ENCODE measurements at places on chromosomes 16 and 17.
A peak's percentile ranks its signal among the peaks of the same experiment; 100 is the strongest.

DNA sequence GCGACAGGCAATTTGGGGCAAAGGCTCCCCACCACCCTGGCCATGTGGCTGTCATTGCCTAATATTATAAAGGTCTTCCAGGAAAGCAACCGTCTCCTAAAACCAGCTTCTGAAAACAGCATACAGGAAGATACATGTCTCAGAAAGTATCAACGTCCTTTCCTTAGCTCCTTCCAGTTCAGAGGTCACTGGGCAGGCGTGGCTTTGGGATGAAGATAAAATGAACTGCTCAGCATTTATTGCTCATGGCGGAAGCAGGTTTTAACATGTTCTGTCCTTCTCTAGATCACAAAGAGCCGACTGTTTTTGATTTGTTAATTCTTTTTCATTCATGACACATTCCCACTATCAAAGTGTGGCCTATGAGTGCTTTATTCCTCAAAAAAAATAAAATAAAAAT is 8.0 kb downstream of the CFAP20 start:
- DNase-seq, result no peak
- H3K36me3 ChIP-seq, result no peaks in the 10 kb centered on the region
- no peaks in the 10 kb centered on the region for H3K27me3 ChIP-seq
- H3K27ac ChIP-seq, result no peak overlapping the region
- peaks cover 24% of the 10 kb centered on the region for H3K4me1 ChIP-seq

- no peaks in the 10 kb centered on the region for H3K27me3 ChIP-seq
- no peaks in the 10 kb centered on the region for H3K36me3 ChIP-seq
- no peak overlapping the region for H3K4me3 ChIP-seq
- DNase-seq, result no peak
These were observed 1.4 kb upstream of the ABR start for GRCh38 chr17:1180958-1181752.

DNA sequence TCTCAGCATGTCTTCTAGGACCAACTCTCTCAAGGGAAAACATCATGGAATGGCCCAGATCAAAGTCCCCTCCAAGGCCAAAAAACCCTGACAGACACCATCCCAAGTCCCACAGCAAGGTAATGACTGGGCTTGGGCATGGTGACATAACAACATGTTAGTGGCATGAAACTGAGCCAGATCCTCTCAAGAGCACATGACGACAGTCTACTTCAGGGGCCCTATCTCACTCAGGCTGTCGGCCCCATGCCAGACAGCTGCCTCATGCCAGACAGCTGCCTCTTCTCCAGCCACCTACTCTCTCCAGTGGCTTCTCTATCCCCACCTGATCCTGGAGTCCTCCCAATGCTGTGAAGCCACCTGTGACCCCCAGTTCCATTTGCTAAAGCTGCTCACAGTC is 18.4 kb downstream of the HSD11B2 start:
- DNase-seq, result no peak
- peaks cover 72% of the 10 kb centered on the region for H3K36me3 ChIP-seq
- H3K4me1 ChIP-seq, result peaks cover 4% of the 10 kb centered on the region
- H3K4me3 ChIP-seq, result no peak overlapping the region
- H3K27me3 ChIP-seq, result no peaks in the 10 kb centered on the region

- H3K27me3 ChIP-seq, result no peaks in the 10 kb centered on the region
- no peaks in the 10 kb centered on the region for H3K36me3 ChIP-seq
- H3K27ac ChIP-seq, result no peak overlapping the region
- H3K4me3 ChIP-seq, result no peak overlapping the region
These were observed 9.4 kb downstream of the ALOX15B start for GRCh38 chr17:8048236-8048635.

GRCh38 chr17:41835214-41835799 is 725 bp downstream of the NT5C3B start:
- DNase-seq, result no peak
- H3K4me1 ChIP-seq, result peaks cover 16% of the 10 kb centered on the region
- H3K27me3 ChIP-seq, result no peaks in the 10 kb centered on the region
- no peak overlapping the region for H3K27ac ChIP-seq
- H3K4me3 ChIP-seq, result peak overlapping the region; percentile 64

DNA sequence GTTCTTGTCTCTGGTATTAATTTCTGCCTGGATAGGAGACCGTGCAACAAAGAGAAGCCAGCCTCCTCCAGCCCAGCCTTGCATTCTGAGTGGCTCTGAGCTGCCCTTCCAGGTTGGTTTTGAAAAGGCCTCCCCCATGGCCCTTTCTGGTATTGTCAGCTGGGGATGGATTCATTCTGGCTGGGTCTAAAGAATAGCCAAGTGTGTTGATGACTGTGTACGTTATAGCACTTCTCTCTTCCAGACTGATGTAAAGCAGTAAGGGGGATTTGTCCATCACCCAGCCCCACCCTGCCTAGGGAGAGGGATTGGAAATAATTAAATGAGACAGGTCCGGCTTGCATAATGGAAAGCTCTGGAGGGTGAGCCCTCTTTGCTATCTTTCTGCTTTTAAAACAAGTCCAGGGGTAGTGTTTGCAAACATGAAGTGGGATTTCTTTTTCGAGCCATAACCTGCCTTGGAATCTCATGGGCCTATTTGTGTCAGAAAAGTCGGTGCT is 146.4 kb downstream of the MSI2 start:
- no peak for DNase-seq
- no peaks in the 10 kb centered on the region for H3K27me3 ChIP-seq
- H3K36me3 ChIP-seq, result peaks cover 29% of the 10 kb centered on the region
- H3K4me1 ChIP-seq, result peaks cover 17% of the 10 kb centered on the region
- no peak overlapping the region for H3K27ac ChIP-seq

- H3K27ac ChIP-seq, result no peak overlapping the region
- peaks cover 2% of the 10 kb centered on the region for H3K4me1 ChIP-seq
- DNase-seq, result no peak
- no peak overlapping the region for H3K4me3 ChIP-seq
- H3K36me3 ChIP-seq, result no peaks in the 10 kb centered on the region
- H3K27me3 ChIP-seq, result no peaks in the 10 kb centered on the region
These were observed 17.9 kb downstream of the KPNA2 start for GRCh38 chr17:68053231-68054013.

DNA sequence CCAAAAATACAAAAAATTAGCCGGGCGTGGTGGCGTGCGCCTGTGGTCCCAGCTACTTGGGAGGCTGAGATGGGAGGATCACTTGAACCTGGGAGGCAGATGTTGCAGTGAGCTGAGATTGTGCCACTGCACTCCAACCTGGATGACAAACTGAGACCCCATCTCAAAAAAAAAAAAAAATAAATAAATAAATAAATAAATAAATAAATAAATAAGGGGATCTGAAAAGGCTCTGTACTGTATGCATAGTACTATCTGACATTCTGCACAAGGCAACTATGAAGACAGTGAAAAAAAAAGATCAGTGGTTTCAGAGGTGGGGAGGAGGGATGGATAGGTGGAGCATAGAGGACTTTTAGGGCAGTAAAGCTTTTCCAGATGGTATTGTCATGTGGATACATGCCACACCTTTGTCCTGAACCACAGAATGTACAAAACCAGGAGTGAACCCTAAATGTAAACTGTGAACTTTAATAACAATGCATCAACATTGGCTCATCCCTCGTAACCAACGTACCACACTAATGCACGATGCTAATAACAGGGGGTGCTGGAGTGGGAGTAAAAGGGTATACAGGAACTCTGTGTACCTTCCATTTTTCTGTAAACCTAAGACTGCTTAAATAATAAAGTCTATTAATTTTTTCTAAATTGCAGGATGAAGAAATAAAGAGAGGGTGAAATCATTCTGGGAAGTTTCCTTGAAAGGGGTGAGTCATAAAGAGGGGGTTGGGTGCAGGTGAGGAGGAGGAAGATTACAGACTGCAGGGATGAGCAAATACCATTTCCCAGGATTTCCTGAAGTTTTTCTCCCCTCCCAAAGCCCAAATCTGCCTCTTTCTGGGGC is 155.8 kb upstream of the SDK2 start:
- no peak for DNase-seq
- no peaks in the 10 kb centered on the region for H3K4me1 ChIP-seq
- no peak overlapping the region for H3K4me3 ChIP-seq
- no peak overlapping the region for H3K27ac ChIP-seq
- no peaks in the 10 kb centered on the region for H3K36me3 ChIP-seq

DNA sequence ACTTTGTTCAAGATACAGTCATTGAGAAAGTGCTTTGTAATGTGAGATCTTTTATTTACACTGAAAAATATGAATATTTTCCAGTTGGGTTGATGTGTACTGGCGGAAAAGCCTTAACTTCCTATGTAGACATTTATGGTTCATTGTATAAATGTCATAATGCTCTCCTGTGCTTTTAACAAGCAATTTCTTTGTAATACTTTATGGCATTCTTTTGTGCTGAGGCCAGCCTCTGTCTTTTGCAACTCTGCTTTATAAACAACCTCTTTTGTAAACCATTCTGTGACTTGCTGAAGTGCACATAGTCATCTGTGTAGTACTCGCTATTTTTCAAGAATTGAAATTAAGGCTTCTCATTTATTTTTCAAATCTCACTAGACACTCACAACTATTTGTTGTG is 291.2 kb downstream of the CDH11 start:
- no peaks in the 10 kb centered on the region for H3K27me3 ChIP-seq
- no peak for DNase-seq
- no peaks in the 10 kb centered on the region for H3K4me1 ChIP-seq
- no peak overlapping the region for H3K4me3 ChIP-seq
- no peaks in the 10 kb centered on the region for H3K36me3 ChIP-seq

DNA sequence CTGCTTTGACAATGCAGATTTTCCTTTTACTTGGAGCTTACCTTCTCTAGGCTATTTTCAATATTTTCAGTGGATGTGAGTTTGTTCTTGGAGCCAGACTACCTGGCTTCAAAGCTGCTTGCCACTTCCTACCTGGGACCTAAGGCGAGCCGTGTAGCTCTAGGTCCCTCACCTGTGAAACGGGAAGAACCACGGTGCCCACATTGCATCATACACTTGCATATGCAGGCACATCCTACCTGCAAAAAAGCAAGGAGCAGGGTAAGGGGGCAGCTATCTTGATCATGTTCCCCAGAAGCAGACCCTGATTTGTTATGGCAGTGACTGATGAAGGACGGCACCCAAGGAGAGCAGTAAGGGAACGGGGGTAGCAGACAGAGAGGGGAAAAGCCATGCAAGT is 27.0 kb upstream of the MPRIP start:
- H3K36me3 ChIP-seq, result no peaks in the 10 kb centered on the region
- H3K27me3 ChIP-seq, result no peaks in the 10 kb centered on the region
- peaks cover 35% of the 10 kb centered on the region for H3K4me1 ChIP-seq
- H3K27ac ChIP-seq, result no peak overlapping the region

All from T-cell (primary cell).